ENCODE measurements at places on chromosomes 3 and 15. TPM values are rescaled to one million over a fixed set of nuclear protein-coding genes. Genes with fewer than 3 reads are reported as not detected.

- DNase-seq, result no peak
Measured at GRCh38 chr15:87805117-87805820, 451.3 kb downstream of the NTRK3 start.

DNA sequence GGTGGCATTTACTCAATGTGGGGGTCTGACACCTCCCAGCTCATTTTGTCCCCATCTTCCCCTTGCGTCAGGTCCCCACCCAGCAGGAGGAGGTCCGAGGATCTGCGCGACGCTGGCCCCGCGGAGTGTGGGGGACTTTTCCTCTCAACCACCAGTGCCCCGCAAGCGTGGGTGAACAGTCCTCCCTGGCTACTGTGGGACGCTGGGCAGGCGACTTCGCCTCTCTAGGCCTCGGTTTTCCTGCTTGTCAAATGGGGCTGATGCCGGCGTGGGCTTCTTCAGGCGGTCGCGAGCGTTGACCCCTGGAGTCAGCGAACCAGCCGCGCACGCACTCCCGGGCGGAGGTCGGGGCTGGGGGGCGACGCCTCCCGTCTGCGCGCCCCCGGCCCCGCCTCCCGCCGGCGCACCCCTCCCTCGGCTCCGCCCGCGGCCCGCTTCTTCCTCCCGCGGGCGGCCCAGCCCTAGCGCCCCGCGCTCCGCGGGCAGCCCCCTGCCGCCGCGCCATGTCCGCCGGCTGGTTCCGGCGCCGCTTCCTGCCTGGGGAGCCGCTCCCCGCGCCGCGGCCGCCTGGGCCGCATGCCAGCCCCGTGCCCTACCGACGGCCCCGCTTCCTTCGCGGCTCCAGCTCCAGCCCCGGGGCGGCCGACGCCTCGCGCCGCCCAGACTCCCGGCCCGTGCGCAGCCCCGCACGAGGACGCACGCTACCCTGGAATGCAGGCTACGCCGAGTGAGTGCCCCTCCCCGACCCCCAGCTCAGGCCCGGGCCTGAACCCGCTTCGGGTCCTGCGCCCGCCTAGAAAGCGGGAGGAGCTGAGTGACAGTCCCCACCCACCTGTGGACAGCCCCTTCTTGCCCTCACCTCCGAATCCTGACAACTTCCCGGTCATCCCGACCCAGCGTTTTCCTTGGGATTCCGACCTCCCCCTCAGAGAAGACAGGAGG, at the start of gene PPM1M:
Gene PPM1M, plus strand, starts transcription at position 438 of the 942 bp plus-strand sequence. Its CDS starts 66 bp downstream, at position 504.
- DNase-seq, result no peak

DNA sequence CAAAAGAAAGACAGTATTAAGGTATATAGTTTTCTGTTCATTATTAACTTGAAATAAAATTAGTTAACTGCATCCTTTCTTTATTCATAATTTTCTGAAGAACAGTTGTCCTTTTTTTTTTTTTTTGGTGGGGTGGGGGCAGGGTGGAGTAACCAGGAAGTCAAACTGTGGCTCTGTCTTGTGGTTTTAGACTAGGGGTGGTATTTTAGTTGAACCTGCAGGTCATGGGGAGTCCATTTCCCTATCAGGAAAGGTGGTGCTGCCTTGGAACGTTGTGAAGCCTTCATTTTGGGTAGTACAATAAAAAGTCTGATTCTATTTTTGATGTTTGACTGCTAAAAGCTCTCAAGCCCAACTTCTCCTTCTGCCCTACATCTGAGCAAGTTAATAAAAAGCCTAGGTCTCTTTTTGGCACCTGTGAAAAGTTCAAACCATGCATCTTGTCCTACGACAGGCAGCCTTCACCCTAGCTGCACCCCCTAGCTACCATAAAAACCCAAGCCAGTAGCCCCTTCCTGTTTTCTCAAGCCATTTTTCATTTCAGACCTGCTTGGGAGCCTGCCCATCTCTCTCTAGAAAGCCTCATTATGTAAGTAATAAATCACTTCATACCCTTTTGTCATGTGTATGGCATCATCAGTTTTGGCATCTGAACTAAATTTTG, 31.2 kb upstream of the RIOX2 start:
- DNase-seq, result no peak

Gene OSTN
- 0.59 TPM for total RNA-seq

Gene PSMA4
- 168 TPM for total RNA-seq

- no peak for DNase-seq
Measured at GRCh38 chr3:68135067-68135466, 480.7 kb upstream of the SUCLG2 start.

GRCh38 chr15:50315814-50316630, 39.0 kb downstream of the GABPB1 start:
- DNase-seq, result peak; percentile 15

DNA sequence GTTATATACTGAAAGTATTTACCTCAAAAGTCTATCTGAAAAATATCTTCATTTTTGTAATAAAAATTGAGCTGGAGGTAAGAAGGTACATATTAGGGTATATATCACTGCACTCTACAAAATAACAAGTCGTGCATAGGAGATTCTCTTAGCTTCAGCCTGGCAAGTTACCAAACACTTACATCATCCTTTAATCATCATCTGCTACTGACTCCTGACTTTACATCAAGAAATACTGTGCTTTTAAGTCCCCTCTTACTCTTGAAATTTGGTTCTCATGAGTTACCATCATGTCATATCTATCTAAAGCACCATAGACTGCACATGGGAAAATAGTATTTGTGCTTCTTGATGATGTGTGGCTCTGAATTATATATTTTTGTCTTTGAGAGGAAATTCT, 50.8 kb downstream of the LYSMD4 start:
- no peak for DNase-seq

GRCh38 chr15:96331945-96332636, 1.6 kb downstream of the NR2F2 start:
- no peak for DNase-seq

DNA sequence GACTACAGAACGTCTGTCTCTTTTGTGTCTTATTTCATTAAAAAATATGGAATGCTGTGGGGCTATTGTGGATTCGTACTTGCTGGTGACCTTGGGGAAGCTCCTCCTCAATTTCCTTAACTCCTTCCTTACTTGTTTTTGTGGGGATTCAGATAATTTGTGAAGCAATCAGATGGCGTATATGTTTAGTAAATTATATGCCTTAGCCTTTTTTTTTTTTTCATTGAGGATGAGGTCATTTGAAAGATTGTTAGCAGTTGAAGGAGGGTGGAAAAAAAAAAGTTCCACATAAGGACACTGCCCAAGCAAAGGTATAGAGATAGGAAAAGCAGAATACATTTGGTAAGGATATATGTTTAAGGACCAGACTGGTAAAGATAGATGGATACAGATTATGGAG, 3.3 kb downstream of the RNF13 start:
- DNase-seq, result no peak

Gene TEX55
- not detected for total RNA-seq

Gene GOLGA6L10
- total RNA-seq, result 4.0 TPM

Gene TM4SF1
- total RNA-seq, result 110 TPM

DNA sequence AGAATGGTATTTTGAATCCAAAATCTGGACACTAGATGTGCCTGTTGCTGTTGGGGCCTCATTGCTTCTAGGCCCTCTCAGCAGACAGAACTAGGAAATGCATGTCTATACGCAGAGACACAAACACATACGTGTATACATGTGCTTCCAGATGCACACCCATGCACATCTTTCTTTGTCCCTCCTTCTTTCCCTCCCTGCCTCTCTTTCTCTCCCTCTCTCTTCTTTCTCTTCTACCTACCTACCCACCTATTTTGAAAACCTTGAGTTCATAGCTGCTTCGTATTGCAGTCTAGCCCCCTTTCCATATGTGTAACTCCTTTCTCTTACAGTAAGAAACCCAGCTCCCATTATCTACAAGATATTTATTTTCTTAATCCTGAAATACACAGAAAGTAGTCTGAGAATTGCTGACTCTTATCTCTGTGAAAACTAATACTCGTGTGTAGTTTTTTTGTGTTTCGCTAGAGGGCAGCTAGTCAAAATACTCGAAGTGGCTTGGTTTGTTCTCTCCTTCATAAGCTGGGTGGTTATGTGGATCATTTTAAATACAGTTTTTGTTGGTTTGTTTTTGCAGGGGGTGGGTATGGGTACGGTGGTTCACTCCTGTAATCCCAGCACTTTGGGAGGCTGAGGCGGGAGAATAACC, 18.5 kb downstream of the RPL32 start:
- DNase-seq, result no peak

GRCh38 chr3:8766148-8766547, 3.3 kb downstream of the OXTR start:
- DNase-seq, result no peak

Gene CLDN18
- total RNA-seq, result 0.20 TPM

GRCh38 chr15:69351884-69352283, 53.2 kb downstream of the PAQR5 start:
- no peak for DNase-seq

DNA sequence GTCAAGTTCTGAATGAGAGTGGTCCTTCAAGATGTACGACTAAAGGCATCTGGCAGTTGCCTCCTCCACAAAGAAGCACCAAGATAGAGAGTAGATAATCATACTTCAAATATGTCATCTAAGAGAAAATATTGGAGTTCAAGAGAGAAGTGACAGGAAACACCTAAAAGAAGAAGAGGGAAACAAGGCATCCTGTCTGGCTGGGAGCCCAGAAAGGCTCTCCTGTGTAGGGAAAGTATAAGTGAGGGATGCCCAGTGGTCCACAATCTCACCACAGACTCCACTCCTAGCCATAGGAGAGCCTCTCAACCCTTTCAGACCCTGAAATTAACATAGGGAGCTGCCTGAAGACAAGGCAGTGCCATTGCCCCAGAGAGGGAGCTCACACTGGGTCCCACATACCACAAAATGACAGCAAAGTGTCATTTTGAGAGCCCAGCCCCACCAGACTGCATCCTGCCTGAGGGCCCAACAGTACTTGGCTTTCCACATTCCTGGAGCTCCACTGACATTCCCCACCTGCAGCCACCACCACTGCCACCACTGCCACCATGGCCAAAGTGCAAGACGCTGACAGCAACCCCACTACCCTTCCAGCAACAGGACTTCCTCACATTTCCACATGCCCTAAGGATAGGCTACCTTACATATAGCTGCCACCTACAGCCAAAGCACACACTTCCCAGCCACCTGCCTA, 210.6 kb downstream of the ATP8B4 start:
- DNase-seq, result no peak

- no peak for DNase-seq
Measured at GRCh38 chr3:189737071-189737470, 105.9 kb downstream of the TP63 start.

GRCh38 chr3:115236496-115236895, 89.4 kb upstream of the ZBTB20 start:
- DNase-seq, result no peak

GRCh38 chr3:11634081-11634635, 9.6 kb downstream of the VGLL4 start:
- DNase-seq, result no peak

DNA sequence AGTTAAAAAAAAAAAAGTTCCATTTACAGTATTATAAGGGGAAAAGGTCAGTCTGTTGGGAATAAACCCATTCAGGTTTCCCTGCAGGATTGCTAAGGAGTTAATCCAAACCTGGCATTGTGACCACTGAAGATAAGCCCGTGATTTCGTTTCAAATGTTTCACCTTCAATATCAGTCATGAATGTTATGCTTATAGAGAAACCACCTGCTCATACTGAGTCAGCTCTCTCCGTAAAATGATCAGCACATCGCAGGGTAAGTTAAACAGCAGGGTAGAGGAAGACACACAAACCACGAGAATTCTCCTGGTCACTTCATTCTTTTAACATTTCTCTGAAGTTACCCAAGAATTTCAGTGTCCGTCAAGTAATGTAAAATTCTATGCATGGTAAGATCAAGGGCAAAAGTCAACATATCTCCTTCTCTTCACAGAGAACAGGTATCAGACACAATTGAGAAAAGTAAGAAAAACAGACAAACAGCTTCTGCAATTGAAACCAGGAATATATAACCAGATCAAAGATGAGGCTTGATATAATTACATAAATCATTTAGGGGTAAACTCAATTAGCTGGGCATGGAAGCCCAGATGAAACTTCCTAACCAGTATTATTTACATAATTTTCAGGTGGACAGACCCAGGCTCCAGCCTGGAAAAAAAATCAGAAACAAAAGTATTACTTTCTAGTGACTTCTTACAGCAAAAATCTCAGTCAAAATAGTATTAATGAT, 67.6 kb upstream of the ARHGEF3 start:
- DNase-seq, result no peak

Gene RASGRP1
- total RNA-seq, result 4.0 TPM

DNA sequence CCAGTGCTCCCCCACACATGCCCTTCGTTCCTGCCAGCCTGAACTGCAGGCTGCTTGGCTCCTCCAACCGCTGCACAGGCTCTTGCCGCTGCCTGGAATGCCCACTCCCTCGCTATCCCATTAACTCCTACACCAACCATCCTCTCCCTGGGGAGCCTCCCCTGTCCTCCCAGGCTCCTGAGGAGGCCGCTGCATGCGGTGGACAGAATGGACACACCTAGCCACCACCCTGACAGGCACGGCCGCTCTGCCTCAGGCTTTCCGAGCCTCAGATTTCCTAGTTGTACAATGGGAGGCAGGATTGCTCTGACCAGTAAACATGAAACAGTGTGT, 2.3 kb downstream of the PLXNB1 start:
- DNase-seq, result peak; percentile 40

DNA sequence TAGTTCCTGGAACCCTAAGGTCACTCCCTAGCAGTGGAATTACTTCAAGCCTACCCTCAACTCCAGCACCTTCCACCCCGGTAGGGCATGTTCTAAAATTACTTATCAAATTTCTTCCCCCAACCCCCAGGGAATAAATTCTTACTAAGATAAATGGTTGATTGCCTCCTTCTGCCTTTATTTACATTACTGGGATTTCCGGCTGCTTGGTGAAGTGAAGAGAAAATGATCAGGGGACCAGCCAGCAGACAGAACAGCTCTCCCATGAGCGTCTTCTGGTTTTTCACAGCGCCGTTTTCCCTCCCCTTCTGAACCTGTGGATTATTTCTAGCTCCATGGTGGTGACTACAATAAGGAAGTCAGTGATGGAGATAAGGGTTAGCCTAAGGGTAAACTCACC, 521.5 kb upstream of the PPP2R3A start:
- DNase-seq, result no peak

DNA sequence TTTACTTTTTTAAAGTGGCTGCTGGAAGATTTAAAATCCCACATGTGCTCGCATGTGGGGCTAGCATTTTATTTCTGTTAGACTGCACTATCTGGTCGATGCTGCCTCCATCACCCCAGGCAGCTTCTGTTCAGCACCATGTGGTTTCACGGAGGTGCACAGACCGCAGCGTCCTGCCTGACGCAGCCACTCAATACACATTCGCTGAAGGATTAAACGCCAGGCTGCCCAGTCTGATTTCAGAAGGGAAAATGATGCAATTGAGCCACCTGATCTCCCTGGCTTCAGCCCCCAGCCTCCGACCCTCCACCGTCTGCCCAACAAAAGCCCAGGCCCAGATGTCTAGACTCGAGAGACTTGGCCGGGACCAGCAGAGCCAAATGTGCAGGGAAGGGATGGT, 84.5 kb downstream of the MEGF11 start:
- DNase-seq, result no peak

GRCh38 chr15:63848879-63849551, 15.3 kb upstream of the HERC1 start:
- no peak for DNase-seq

GRCh38 chr15:52804526-52805081, 14.5 kb upstream of the ONECUT1 start:
- DNase-seq, result peak; percentile 63

- DNase-seq, result no peak
Measured at GRCh38 chr3:82610236-82610635, 848.8 kb upstream of the GBE1 start.

GRCh38 chr3:12285003-12285555, 3.8 kb upstream of the PPARG start:
- DNase-seq, result no peak

GRCh38 chr3:25273582-25274171, 154.4 kb upstream of the RARB start:
- no peak for DNase-seq

All from spinal cord (tissue), 10 donors.